Adipocyte (in vitro differentiated cells): ENCODE measurements at places on chromosomes 4 and X.

DNA sequence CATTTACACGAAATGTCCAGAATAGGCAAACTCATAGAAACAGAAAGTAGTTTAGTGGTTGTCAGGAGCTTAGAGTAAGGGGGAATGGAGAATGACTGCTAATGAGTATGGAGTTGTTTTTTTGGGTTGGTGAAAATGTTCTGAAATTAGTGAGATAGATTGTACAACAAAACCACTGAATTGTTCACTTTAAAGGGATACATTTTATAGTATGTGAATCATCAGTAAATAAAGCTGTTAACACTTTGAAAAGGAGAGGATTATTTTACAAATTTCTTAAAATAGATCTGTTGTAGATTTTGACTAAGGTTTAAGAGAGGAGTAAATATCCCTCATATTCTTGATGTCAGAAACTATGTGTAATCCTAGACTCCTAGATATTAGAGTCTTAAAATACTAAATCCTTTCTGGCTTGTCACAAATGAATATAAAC is 82.7 kb downstream of the RAPGEF2 start:
- DNase-seq, result no peak

- DNase-seq, result no peak
Observed at GRCh38 chr4:76250962-76251361, 559 bp upstream of the FAM47E start.

GRCh38 chr4:3715061-3715854 is 50.9 kb upstream of the ADRA2C start:
- peak; percentile 2 for DNase-seq

GRCh38 chr4:54542540-54543041 is 115.2 kb upstream of the KIT start:
- DNase-seq, result no peak
